Daoy (cell line): ENCODE measurements at places on chromosomes 12 and 14. TPM values are rescaled to one million over a fixed set of nuclear protein-coding genes. Genes with fewer than 3 reads are reported as not detected.
A peak's percentile ranks its signal among the peaks of the same experiment; 100 is the strongest.

The SLC4A8 gene
- total RNA-seq, result 2.3 and 16.6 TPM in 2 replicates

The EFS gene
- total RNA-seq, result 0.80 and 1.4 TPM in 2 replicates

The RPS6KL1 gene
- total RNA-seq, result 6.6 and 9.8 TPM in 2 replicates

The PELI2 gene
- total RNA-seq, result 5.3 and 7.1 TPM in 2 replicates

The SLC17A8 gene
- total RNA-seq, result not detected in 2 replicates

The TMCC3 gene
- total RNA-seq, result 0.80 and 1.5 TPM in 2 replicates

The ADCY6 gene
- total RNA-seq, result 9.0 and 9.2 TPM in 2 replicates

The PHC1 gene
- total RNA-seq, result 11.3 and 24.4 TPM in 2 replicates

The AMDHD1 gene
- 0.11 and 0.98 TPM in 2 replicates for total RNA-seq

The HHIPL1 gene
- 1.2 and 2.5 TPM in 2 replicates for total RNA-seq

The ASCL1 gene
- total RNA-seq, result 0.06 TPM in 1 of 2 replicates, not detected in the other

The HRK gene
- 0.29 TPM in 1 of 2 replicates, not detected in the other for total RNA-seq

The DEGS2 gene
- 0.06 TPM in 1 of 2 replicates, not detected in the other for total RNA-seq

DNA sequence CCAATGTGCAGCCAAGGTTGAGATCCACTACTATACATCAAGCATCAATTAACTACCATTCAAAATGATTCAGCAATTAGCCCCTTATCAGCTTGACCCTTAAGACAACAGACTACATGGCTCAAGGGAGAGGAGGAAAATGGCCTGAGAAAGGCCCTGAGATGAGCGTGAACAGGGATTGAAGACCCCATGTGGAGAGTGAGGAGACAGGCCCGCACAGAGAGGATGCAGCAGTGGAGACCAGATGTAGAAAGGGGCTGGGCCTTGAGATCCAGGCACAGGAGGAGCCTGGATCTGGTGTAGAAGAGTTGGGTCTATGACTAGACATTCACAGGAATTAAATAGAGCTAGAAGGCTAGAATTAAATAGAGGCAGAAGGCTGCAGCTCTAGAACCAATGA, 229.1 kb downstream of the MON2 start:
- DNase-seq, result no peak

DNA sequence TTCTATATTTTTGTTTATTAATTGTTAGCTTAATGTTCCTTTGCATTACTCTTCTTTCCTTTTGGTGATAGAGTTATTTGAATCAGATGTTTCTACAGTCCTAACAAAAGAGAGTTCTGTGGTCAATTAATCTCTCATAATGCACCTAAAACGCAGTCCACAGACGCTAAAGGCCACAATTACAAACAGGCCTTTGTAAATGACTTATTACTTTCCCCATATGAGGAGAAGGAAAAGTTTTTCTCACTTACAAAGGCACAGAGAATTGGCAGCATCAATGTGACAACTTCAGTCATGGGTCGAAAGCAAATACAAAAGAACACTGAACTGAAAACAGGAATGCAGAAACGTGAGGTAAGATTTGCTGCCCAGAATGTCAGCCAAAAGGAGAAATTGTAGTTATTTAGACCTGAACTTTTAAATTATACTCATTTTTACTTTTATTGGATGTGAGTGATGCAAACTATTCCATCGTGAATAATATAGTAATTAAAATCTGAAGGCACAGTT, 142.0 kb upstream of the SYT10 start:
- DNase-seq, result no peak

DNA sequence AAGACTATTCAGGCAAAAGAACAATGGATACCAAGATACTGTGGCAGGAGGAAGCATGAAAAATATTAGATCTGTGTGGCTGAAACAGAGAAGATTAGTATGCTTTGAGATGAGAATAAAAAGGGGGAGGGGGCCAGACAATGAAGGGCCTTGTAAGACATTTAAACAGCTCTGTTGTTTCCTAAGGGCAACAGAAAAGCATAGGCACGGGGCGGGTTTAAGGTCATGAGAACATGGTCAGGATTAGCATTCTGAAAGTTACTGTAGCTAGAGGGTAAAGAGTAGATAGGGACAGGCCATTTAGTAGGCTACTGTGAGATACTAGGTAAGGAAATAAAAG, 18.6 kb downstream of the INTS13 start:
- DNase-seq, result no peak

DNA sequence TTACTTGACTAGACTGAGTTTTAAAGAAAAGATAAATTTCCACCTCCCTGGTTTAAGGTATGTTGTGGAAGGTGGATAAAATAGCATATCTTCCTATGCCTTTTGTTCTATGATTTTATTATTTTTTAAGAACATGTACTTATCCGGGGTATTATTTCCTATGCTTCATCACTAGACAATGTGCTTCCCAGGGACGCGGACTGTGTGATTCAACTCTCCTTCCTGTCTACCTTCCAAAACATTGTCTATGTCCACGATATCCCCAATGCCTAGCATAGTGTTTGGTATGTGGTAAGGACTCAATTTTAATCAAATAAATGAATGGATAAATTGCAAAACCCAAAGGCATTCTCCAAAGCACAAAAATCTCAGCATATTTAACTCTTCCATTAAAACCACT, 8.3 kb upstream of the CCND2 start:
- DNase-seq, result peak; percentile 59

DNA sequence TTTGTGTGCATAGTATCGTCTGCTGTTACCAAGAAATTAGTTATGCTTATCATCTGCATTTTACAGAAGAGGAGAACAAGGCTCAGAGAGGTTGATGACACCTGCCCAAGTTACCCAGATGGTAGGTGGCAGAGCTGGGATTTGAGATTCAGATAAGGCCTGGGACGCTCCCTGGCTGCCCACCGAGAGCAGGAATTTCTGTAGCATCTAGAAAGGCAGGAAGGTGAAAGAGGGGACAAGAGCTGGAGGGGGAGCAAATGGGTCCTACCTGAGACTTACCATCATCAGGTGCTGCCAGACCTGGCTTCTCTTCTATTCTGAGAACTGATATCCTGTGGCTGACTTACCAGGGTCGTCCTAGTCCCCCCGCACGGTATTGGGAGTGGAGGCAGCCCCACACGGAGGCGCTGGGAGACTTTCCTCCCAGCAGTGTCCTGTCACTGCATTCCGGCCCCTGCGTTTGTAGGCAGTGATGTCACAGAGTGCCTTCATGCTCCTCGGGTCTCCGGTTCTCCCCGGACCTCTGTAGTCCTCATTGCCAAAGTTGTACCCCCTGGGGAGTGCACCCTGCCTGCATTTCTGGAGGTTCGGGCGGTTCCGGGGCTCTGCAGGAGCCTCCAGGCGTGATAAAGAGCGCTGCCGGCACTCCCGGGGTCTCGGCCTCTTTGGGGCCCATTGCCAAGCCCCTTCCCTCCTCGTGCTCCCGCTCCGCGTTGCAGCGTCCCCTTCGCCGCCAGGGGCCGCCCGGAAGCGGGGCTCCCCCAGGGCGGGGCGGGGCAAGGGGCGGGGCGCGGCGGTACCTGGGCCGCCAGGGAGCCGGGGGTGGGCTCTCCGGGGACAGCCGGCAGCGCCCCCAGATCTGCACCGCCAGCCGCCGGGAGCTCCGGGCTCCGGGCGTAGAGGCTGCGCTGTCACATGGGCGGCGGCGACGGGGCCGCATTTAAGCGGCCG, at the start of gene CABP1:
TSS of gene CABP1 (plus strand) at position 856 of the 951 bp plus-strand sequence. CDS start at position 916, 60 bp downstream.
- DNase-seq, result peak; percentile 39

- DNase-seq, result no peak
Measured at GRCh38 chr12:43292699-43293098, 259.3 kb downstream of the ADAMTS20 start.

DNA sequence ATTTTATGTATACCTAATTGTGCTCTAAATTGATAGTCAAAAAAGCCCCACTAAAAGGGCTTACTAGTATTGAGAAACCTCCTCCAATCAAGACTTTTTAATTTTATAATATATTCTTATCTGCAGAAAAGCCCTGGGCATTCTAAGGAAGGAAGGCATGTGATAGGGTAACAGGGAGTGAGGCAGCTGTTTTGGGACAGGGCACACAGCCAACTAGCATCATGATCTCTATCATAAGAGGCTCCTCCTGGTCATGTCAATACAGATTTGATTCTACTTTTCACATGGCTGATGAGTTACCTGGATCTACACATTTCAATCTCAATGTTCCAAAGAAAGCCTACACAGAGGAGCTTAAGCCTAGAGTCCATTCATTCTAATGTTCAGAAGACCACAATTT, 9.1 kb downstream of the ADAM20 start:
- DNase-seq, result no peak

- DNase-seq, result no peak
Measured at GRCh38 chr12:117328556-117329100, 32.8 kb downstream of the NOS1 start.

DNA sequence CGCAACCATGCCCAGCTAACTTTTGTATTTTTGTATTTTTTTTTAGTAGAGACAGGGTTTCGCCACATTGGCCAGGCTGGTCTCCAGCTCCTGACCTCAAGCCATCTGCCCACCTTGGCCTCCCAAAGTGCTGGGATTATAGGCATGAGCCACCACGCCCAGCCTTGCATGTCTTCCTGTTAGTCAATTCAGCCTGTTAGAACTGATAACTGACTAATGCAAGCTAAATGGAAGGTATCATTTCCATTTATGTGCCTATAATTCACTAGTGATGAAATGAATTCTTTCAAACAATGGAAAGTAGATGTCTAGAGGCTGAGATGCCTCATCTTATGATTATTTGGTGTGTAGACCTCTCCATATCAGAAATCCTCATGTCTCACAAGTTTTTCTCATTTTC, 37.3 kb upstream of the DIP2B start:
- DNase-seq, result no peak

DNA sequence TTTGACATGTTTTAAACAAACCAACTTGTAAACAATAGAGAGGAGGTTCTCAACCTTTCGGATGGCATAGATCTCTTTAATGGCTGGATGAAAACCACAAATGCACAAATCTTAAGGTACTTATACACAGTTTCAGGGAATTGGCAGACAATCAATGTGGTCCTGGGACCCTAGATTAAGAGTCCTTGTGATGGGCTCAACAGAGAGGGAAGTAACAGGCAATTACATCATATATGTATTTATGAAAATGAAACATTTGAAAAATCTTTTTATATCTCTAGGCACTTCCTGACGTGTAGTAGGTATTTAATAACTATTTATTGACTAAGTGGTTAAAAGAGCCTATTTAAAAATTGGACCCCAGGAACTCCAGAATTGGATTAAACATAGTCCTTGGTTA, 897 bp downstream of the ACTR10 start:
- no peak for DNase-seq

GRCh38 chr12:131454418-131455217, 256.3 kb upstream of the SFSWAP start:
- DNase-seq, result peak; percentile 80

DNA sequence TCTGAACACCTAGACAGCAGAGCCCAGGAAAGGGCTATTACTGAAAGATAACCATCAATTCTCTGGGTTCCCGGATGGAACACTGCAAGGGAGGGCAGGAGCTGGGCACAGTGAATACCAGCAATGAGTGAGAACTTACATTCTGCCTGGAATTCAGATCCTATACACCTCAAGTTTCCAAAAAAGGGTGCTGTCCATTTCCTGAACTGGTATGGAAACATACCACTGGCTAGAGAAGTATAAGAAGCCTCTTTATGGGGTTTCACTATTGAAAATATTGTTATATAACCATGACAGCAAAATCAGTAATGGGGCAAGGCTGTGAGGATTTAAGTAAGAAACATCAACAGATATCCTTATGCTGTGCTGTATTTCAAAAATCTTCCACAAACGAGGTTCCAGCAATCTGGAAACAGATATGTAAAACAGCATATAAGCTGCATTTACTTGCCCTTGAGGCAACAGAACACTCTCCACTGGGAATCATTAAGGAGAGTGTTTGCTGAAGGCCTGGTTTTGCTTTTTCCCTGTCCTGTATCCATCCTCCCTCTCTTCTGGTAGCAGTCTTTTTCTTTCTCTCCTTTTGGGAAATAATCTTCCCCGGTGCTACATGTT, 53.3 kb upstream of the GTF2A1 start:
- DNase-seq, result no peak

DNA sequence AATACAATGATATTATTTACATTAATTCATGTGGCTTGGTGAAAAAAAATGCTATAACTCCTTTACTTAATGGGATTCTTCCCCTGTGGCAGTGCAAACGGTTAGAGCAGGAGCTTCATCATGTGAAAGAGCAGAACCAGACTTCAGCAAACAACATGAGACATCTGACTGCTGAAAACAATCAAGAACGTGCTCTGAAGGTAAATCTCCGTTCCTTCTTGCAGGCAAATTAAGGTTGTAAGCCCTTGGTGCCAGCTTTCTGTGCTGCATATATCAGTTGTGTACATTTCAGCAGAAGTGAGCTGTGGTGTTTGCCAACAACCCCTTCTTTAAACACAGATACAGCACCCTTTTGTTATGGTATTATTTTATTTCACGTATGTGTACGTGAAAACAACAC, 171.7 kb downstream of the MIPOL1 start:
- no peak for DNase-seq

DNA sequence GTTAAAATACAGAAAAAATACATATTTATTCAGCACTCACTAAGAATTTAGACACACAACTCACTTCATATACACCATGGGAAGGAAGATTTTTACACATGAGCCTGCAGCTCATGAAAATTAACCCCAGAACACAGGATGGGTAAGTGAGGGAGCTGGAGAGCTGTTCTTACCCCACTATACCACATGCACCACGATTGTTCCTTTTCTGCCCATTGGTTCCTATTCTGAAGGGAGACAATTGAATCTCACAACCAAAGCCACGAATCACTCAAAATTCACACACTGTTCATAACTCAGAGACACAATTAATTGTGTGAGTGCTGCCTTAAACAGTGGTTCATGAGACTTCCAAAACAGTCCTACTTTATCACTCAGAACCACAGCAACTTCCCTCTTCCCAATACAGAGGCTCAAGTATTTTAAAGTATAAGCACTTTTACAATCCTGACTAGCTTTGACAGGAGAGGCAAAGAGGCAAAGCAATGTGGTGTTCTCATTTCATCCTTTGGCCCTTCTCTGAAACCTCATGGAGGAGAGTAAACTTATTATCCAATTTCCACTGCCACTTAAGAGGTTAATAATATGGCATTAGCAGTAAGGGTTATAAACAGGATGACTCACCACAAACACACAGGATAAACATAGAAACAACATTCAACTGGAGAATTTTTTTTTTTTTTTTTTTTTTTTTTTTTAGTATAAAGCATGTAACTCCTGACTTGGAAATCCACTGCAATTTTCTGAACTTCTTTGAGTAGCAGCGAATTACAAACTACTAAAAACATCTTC, 59.5 kb downstream of the ITPR2 start:
- no peak for DNase-seq

DNA sequence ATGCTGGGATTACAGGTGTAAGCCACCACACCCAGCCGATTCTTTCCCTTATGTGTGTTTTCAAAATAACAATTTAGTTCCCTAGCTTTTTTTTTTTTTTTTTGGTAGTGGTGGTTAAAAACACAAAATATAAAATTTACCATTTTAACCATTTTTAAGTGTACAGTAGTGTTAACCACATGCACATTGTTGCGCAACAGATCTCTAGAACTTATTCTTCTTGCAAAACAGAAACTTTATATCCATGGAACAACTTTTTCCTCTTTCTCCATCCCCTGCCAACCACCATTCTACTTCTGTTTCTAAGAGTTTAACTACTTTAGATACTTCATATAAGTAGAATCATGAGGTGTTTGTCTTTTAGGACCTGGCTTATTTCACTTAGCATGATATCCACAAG, 1.1 kb upstream of the NDUFA12 start:
- no peak for DNase-seq

GRCh38 chr12:109502332-109502731, 24.9 kb downstream of the UBE3B start:
- no peak for DNase-seq
